ENCODE measurements at places on chromosomes 1 and 21.
A peak's percentile ranks its signal among the peaks of the same experiment; 100 is the strongest.

DNA sequence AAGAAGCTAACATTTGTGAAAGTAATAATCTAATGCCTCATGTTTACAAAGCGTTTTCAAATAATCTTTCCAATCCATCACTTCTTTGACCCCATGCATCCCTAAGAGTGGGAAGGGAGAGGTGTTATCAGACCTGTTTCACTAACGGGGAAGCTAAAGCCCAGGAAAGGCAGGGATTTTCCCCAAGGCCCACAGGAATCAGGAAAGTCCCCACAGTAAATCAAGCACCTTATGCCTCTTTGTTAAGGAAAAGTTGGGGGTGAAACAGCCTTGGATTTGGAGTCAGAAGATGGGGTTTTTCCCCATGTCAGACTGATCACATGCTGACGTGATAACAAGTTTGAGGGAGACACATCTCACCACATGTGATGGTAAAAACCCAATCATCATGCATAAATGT is 20.0 kb upstream of the ANGPTL7 start:
- no peak for DNase-seq

- no peak for DNase-seq
Measured at GRCh38 chr1:35442734-35443133, 114.5 kb downstream of the KIAA0319L start.

DNA sequence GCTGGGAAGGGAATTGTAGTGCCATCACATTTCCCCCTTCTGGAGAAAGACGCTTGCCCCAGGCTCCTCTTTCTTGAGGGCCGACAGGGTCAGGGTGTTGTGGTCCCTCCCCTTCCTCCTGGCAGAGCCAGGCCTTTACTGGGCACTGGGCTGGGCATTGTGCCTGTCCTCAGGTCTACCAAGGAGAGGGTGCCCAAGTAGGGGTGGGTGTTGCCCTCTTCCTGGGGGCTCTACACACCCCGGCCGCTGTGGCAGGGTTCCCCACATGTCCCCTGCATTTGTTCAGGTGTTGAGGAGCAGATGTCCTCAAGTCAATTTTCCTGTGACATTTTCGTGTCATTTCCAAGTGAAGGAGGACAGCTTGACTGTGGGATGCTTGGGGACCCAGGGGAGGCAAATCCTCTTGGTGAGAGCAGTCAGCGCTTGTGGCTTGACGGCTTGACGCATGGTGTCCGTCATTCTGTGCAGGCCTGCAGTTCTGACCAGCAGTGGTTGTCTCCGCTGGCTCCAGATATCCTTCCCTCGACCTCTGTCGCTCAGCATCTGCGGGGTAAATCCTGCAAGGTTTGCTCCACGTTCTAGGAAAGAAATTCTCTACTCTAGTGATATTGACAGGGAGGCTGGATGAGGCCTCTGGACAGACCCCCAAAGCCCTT is 181.9 kb upstream of the VAMP3 start:
- DNase-seq = no peak

- no peak for DNase-seq
Measured at GRCh38 chr21:42513985-42514882, 582 bp downstream of the SLC37A1 start.

DNA sequence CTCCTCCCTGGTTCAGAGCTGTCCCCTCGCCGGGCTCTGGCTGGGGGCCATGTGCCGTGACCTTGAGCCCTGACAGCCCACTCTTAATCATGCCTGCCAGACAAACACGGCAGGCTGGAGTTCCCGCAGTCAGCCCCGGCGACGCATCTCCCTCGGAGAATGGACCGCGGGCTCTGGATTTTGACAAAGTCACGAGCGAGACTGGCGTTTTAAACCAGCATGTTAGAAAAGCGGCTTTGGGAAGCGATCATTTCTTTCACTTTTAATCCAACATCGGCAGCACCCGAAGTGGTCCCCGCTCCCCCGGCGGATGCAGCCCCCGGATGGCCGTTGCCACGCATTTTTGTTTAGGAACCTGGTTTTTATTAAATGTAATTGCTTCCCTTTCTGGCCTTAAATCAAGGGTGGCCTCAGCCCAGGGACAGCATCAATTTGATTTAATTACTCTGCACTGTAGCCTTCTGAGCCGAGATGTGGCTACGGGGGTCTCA is 70.9 kb downstream of the PRDM16 start:
- DNase-seq = no peak

- no peak for DNase-seq
Measured at GRCh38 chr1:15329104-15329820, 80.4 kb upstream of the EFHD2 start.

DNA sequence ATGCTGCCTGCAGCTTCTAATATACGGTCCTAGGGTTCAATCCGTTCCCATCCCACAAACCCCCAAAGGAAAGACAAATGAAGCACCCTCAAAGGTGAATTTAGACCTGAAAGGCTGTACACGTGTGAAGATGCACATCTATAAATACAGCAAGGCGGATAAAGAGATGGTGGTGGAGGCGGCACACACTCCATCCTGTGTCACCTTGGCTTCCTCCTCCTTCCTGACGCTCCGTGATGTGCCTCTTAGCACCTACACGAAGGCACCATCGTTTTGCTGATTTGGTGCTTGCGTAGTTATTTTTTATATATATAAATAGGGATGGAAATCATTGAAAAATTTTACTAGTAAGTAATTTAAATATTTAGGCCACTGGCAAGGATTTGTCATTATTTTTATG is 359.4 kb downstream of the NPHP4 start:
- DNase-seq = no peak

- DNase-seq = peak; percentile 9
Measured at GRCh38 chr1:77948841-77949424, 29.9 kb downstream of the FUBP1 start.

- no peak for DNase-seq
Measured at GRCh38 chr1:115469703-115470476, 131.8 kb upstream of the NGF start.

DNA sequence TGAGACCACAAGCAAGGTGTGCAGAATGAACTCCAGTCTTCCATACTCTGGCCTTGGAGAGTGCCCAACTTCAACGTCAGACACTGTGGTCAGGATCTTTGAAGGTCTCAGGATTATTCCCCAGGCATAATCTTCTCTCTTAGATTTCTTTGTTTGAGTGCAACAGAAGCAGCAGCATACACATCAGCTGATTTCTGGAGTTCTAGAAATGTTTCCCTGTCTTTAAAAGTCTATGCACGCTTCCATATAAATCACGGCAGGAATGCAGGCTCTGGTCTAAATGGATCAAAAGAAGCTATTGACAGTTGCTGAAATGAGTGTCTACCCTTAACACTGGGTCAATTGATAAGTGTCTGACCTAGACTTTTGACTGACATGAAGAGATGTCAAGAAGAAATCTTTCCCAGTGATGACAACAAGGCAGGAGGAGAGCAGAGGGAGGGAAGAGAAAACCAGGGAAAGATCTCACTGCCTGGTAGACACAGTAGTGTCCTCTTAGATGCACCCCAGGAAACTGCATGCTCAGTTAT is 279.7 kb downstream of the SPATA17 start:
- DNase-seq = no peak

DNA sequence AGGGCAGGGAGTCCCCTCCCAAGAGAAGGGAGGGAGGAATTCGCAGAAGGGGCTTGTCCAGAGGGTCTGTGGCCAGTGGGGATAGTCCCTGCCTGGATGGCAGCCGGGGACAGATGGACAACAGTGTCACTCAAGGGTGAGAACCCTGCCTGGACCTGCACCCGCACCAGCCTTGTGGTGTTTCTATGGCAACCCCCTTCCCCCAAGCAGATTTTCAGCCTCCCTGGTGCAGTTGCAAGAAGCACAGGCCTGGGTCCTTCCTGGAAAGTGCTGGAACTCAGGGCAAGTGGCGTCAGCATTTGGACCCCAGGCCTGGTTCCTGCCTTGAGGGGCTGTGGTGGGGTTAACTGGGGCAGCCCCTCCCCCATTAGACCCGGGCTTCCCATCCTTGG is 83.8 kb upstream of the ACTL8 start:
- DNase-seq = no peak

- DNase-seq = no peak
Measured at GRCh38 chr21:41663805-41664788, 102.8 kb downstream of the RIPK4 start.

GRCh38 chr1:156922986-156923669 is 2.7 kb downstream of the LRRC71 start:
- no peak for DNase-seq

DNA sequence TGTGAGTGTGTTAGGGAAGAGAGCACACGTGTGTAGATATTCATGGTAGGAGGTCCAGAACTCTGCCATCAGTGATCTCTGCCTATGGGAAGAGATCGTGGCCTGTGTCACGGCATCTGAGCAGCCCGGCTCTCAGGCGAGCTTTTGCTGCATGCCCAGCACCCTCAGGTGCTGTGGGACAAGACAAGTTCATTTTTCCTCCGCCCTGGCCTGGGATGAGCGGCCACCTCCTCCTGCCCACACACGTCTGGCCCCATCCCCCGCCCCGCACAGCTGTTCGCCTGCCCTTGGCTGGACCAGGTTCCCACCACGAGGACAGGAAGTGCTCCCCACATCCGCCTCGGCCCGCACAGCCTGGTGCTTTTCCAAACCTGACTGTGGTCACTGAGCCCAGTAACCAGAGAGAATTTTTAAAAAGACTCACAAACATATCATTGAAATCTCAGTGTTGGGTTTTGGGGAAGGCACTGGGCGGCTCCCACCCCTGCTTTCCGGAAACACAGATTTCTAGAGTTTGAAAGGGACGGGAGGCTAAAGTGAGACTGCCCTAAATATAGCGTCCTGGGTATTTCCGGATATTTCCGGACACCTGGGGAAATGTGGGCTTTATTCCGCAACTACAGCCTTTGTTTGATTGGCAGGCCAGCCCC is 18.0 kb downstream of the BMP8A start:
- no peak for DNase-seq

GRCh38 chr1:231885209-231885854 is 258.7 kb downstream of the DISC1 start:
- DNase-seq = no peak

DNA sequence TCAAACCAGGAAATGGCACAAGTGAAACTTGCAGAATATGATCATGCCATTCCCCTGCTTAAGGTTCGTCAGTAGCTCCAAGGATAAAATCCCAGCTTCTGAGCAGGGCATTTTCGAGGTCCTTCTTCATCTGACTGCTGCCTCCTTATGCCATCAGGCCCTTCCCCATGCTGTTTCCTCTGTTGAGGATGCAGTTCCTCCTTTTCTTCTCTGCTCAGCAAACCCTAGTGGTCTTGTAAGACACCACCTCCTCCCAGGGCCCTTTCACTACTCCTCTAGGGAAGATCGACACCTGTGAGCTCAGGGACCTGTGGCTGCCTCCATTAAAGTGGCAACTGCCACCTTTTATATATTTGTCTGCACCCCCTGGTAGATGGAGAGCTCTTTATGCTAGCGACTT is 62.1 kb upstream of the JUN start:
- no peak for DNase-seq

DNA sequence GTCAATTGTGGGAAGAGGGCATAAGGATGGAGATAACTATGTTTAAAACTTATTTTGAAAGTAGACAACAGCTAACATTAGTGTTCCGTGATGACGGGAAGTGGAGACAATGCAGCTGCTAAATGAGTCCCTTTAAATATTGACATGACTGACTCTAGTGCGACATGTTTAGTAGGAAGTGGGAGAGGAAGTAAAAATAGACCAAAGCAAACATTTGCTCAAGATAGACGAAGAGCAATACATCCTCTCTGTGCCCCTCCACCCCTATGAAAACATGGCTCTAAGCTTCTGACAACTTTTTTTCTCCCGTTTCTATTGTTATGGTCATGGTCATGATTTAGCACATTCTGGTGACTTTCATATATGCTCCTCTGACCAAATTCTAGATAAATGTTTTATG is 60.0 kb upstream of the HMCN1 start:
- DNase-seq = no peak

DNA sequence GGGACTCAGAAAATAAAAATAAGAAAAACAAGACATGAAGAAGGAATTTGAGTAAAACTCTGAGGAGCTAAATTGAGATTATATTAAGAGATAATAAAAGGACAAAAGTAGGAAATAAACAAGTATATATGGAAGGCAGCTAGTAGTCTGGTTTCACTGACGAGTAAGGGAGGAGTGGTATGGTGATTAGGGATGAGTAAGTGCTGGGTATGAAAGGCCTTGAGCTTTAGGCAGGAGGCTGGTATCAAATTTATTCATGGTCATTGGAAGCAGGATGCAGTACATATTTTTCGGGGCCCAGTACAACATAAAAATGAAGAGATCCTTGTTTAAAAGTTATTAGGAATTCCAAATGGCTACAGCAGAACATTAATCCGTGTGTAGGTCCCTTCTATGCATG is 789.7 kb upstream of the PRMT6 start:
- no peak for DNase-seq

GRCh38 chr1:64960731-64961130 is 5.6 kb downstream of the JAK1 start:
- DNase-seq = no peak

DNA sequence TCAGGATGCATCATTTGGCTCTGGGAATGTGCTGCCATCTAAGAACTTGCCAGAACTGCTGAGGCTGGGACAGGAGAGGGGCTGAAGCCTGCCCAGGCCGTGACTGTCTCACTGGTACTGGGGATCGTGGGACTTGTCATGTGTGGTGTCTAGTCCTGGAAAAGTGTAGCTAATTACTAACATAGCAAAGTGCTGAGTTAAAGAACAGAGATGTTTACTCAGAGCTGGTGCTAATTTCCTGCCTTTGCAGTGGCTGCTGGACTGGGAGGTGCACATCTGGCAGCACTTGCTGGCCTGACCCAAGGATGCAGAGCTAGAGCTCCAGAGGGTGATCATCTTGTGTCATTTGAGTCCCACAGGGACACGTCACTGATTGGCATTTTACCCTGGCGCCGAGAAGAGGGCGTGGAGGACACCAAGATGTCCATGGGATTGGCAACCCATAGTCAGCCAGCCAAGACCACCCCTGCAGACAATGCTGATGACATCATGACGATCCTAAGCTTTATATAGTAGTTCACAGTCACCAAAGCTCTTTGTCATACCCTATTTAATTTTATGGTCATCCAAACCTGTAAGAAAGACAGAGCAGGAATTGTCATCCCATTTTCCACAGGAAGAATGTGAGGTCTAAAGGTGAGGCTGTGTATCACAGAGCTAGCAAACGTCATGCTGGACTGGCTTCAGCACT is 110.1 kb upstream of the SLC44A3 start:
- DNase-seq = no peak

GRCh38 chr1:117321680-117322609 is 45.3 kb upstream of the MAN1A2 start:
- no peak for DNase-seq

DNA sequence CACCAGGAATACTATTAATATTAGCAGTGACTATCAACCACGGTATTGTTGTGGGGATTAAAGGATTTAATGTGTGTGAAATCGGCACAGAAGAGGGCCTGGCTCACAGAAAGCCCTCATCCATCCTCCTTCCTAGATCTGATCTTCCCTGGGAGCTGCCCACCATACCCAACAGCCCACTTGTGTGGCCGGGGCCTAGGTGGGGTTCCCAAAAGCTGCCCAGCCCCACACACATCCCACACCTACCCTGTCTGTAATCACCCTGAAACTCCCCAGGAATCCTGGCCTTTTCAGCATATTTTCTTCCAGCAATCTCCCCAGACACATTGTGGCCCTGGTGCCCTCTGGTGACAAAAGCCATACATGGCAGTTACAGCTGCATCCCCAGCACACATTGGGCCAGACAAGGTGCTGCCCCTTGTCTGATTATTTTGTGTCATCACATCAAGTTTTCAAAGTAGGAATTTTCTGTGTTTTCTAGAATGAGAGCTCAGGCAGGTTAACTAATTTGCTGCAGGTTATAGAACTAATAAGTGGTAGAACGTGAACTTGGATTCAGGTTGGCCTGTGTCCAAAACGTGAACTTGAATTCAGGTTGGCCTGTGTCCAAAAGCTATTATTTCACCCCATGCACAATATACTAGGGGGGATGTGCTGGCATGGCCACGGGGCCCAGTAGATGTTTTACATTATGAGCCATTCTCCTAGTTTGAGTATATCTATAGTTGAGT is 5.3 kb upstream of the SLC6A9 start:
- DNase-seq = peak; percentile 30
